Vagina (tissue), 2 donors: ENCODE measurements at places on chromosomes 7 and 10.

GRCh38 chr10:86105640-86106039, 261.0 kb downstream of the GRID1 start:
- H3K36me3 ChIP-seq, result no peaks in the 10 kb centered on the region
- no peak overlapping the region for H3K27ac ChIP-seq
- H3K27me3 ChIP-seq, result no peaks in the 10 kb centered on the region
- H3K4me1 ChIP-seq, result no peaks in the 10 kb centered on the region

- DNase-seq, result no peak
- no peak overlapping the region for H3K27ac ChIP-seq
- no peaks in the 10 kb centered on the region for H3K4me1 ChIP-seq
- H3K4me3 ChIP-seq, result no peak overlapping the region
Measured at GRCh38 chr7:77473229-77474005, 57.3 kb upstream of the GSAP start.

- H3K27me3 ChIP-seq, result no peaks in the 10 kb centered on the region
- H3K36me3 ChIP-seq, result no peaks in the 10 kb centered on the region
- no peak for DNase-seq
- peaks cover 12% of the 10 kb centered on the region for H3K4me1 ChIP-seq
Measured at GRCh38 chr10:6018422-6018821, 41.1 kb upstream of the IL15RA start.

- no peaks in the 10 kb centered on the region for H3K36me3 ChIP-seq
- H3K27me3 ChIP-seq, result no peaks in the 10 kb centered on the region
- H3K4me1 ChIP-seq, result no peaks in the 10 kb centered on the region
- no peak overlapping the region for H3K4me3 ChIP-seq
- H3K27ac ChIP-seq, result no peak overlapping the region
- no peak for DNase-seq
Measured at GRCh38 chr7:99314504-99314903, 11.2 kb upstream of the ARPC1A start.

- no peaks in the 10 kb centered on the region for H3K36me3 ChIP-seq
- no peak overlapping the region for H3K4me3 ChIP-seq
- no peaks in the 10 kb centered on the region for H3K27me3 ChIP-seq
- no peak overlapping the region for H3K27ac ChIP-seq
Measured at GRCh38 chr7:17056491-17057142, 174.8 kb upstream of the AGR3 start.

GRCh38 chr7:128259131-128260061, 18.3 kb downstream of the LEP start:
- no peaks in the 10 kb centered on the region for H3K36me3 ChIP-seq
- H3K27ac ChIP-seq, result peak overlapping the region; percentile 8
- H3K4me1 ChIP-seq, result peaks cover 16% of the 10 kb centered on the region
- no peaks in the 10 kb centered on the region for H3K27me3 ChIP-seq
- no peak overlapping the region for H3K4me3 ChIP-seq

GRCh38 chr7:83936056-83936708, 258.4 kb downstream of the SEMA3A start:
- DNase-seq, result no peak
- H3K4me3 ChIP-seq, result no peak overlapping the region
- H3K27ac ChIP-seq, result no peak overlapping the region

DNA sequence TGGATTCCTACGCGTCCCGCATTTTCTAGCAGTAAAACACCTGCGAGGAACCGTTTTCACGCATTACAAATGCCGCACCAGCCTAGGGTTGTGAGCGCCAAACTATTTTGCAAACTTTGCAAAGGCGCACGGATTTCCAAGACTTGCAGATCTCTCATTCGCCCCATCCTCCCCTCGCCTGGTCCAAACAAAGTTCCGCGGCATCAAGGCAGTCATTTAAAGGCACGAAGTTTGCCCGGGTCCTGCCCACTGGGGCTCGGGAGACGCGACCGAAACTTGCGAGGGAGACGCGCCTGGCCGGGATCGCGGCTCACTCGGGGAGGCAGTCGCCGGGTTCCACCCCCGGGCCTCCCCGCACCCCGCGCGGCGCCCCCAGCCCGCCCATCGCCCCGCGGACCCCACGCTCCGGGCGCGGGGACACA, 613 bp downstream of the USP6NL start:
- H3K27me3 ChIP-seq, result no peaks in the 10 kb centered on the region
- H3K4me1 ChIP-seq, result peaks cover 28% of the 10 kb centered on the region
- DNase-seq, result no peak
- peak overlapping the region; percentile 93 for H3K4me3 ChIP-seq
- H3K36me3 ChIP-seq, result no peaks in the 10 kb centered on the region
